H9 (cell line): ENCODE measurements at places on chromosomes 6 and 20. TPM values are rescaled to one million over a fixed set of nuclear protein-coding genes. Genes with fewer than 3 reads are reported as not detected.

DNA sequence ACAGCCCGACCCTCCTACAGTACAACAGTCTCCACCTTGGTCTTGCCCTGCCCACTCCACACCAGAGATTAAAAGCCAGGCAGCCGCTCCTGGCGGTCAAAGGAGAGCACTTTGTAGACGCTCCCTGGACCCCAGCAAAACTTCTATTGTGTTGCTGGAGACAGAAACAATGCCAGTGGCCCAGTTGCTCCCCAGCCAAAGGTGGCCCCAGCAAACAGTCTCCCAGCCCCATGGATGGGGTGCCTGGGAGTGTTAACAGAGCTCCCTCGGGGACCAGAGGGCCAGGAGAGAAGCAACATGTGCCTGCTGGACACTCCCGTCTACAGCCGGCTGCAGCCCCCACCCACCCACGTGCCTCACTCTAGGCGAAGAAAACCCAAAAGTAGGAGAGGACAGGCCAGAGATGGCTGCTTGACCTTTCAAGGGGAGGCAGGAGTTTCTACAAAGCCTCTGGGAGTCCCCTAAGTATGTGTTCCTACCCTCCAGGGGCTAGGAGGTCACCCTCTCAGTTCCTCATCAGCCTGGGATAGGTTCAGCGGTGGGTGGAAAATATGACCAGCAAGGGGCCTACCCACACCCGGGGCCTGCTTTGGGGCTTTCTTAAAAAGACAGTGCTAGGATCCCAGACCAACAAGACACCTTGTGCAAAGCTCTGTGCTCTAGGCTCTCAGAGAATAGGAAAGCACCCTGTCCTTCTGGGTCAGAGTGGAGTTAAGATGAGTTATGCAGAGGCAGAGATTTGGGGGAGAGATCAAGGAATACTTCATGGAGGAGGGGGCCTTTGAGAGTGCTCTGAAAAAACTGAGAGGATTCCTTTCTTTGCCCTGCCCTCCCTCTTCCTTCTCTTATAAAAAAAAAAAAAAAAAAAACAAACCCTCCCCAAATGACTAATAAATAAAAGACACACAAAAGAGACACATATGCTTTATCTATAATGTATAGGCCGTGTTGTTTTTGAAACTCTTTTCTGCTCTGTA is 19.0 kb upstream of the PREX1 start:
- no peaks in the 10 kb centered on the region for H3K4me1 ChIP-seq
- H3K27me3 ChIP-seq, result no peaks in the 10 kb centered on the region
- H3K27ac ChIP-seq, result no peak overlapping the region
- H3K4me3 ChIP-seq, result no peak overlapping the region
- peak; percentile 73 for DNase-seq

DNA sequence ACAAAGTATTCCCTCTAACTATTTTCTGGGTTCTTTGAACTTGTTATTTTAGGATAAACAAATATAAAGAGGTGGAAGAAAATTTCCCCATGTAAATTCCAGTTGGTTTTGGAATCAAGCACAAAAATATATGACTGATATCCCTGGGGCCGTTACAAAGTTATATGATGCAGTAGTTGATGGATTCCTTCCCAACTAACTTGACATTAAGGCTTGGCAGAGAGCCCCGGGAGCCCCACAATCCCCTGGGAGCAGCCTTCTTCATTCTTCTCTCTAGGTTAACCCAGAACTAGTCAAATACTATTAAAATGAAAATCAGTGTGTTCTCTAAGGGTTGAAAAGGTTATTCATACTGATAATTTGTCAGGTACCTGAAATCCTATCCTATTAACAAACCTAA is 508.9 kb upstream of the SOX4 start:
- no peak overlapping the region for H3K4me3 ChIP-seq
- no peaks in the 10 kb centered on the region for H3K27me3 ChIP-seq
- H3K36me3 ChIP-seq, result no peaks in the 10 kb centered on the region
- DNase-seq, result no peak

GRCh38 chr6:170224694-170225660 is 65.9 kb downstream of the DLL1 start:
- H3K4me1 ChIP-seq, result no peaks in the 10 kb centered on the region
- H3K36me3 ChIP-seq, result no peaks in the 10 kb centered on the region
- no peak overlapping the region for H3K27ac ChIP-seq
- no peaks in the 10 kb centered on the region for H3K27me3 ChIP-seq
- no peak for DNase-seq

DNA sequence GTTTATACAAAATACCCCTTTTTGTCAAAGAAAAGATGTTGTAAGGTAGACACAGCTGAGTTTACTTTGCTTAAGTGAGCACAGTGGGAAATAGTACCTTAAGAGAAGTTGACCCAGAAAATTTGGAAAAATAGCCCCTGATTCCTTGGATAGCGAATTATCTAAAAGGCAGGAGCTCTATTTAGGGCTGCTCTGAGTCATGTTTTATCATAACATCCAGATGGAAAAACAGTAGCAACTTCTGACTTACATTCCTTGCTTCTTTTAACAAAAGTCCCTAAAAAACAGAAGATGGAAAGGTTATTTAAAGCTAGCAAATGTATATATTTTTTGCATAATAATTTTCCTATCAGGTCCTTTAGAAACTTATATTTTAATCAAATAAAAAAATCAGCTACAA is 59.0 kb downstream of the THEMIS start:
- H3K27ac ChIP-seq, result no peak overlapping the region
- no peaks in the 10 kb centered on the region for H3K4me1 ChIP-seq
- H3K36me3 ChIP-seq, result no peaks in the 10 kb centered on the region
- no peaks in the 10 kb centered on the region for H3K27me3 ChIP-seq
- H3K4me3 ChIP-seq, result no peak overlapping the region
- no peak for DNase-seq

GRCh38 chr20:50848846-50849673 is 54.2 kb downstream of the BCAS4 start:
- no peak for DNase-seq
- H3K27me3 ChIP-seq, result no peaks in the 10 kb centered on the region

GRCh38 chr20:56091628-56092234 is 86.4 kb upstream of the CBLN4 start:
- peaks cover 7% of the 10 kb centered on the region for H3K36me3 ChIP-seq
- no peaks in the 10 kb centered on the region for H3K4me1 ChIP-seq
- no peaks in the 10 kb centered on the region for H3K27me3 ChIP-seq
- no peak for DNase-seq

The GSTA2 gene
- total RNA-seq, result not detected in 2 replicates

The GLYATL3 gene
- not detected in 2 replicates for total RNA-seq

The PTGIS gene
- total RNA-seq, result 18.9 and 20.0 TPM in 2 replicates

The CD93 gene
- total RNA-seq, result not detected in 2 replicates

The CRNKL1 gene
- total RNA-seq, result 26.6 and 30.2 TPM in 2 replicates
